AG08396 (cell line): ENCODE measurements at places on chromosomes 7 and 10.

GRCh38 chr7:116431787-116432526 lies 67.6 kb upstream of the CAV2 start:
- no peak for DNase-seq

- DNase-seq: no peak
These were observed 179.5 kb downstream of the ZWINT start for GRCh38 chr10:56181607-56182006.

GRCh38 chr7:106926892-106927291 lies 61.8 kb downstream of the PIK3CG start:
- DNase-seq: no peak

- no peak for DNase-seq
These were observed 14.6 kb upstream of the PWWP2B start for GRCh38 chr10:132382231-132382922.

DNA sequence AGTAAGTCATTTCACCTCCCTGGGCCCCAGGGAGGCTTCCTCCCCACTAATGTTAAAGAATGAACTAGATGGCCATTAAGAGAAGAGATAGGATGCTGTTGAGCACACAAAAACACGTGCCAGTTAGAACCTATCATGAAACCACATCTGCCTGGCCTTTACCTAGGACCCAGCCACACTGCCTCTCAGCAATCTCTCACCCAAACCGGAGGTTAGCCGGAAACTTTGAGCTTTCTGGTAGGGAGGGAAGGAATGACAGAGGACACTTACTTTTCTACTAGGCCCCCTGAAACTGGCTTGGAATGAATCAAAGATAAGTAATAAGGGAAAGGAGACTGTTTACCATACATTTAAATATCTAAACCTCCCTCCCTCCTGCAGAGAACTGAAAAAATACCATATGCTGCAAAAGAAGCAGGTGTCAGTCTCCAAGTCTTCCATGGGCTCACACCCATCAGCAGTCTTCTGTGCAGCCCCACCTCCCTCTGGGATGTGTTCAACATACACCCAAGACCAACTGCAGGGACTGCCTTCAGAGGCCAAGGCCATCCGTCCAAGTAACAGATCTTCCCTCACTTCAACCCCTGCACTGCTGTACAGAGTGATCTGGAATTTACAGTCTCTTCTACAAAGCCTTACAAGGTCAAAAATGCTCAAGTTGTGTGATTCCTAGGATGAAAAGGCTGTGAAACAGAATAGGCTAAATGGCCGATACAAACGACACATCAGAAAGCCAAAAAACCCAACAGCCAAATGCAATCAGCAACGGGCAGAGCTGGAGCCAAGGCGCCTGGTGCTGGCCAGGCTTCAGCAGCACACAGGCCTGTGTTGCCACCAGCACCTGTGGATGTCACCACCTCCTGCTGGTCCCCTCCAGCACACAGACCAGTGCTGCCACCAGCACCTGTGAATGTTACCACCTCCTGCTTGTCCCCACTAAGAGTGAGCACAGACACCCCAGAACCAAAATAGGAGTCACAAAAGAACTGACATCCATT lies 42.4 kb downstream of the SORBS1 start:
- DNase-seq: no peak

DNA sequence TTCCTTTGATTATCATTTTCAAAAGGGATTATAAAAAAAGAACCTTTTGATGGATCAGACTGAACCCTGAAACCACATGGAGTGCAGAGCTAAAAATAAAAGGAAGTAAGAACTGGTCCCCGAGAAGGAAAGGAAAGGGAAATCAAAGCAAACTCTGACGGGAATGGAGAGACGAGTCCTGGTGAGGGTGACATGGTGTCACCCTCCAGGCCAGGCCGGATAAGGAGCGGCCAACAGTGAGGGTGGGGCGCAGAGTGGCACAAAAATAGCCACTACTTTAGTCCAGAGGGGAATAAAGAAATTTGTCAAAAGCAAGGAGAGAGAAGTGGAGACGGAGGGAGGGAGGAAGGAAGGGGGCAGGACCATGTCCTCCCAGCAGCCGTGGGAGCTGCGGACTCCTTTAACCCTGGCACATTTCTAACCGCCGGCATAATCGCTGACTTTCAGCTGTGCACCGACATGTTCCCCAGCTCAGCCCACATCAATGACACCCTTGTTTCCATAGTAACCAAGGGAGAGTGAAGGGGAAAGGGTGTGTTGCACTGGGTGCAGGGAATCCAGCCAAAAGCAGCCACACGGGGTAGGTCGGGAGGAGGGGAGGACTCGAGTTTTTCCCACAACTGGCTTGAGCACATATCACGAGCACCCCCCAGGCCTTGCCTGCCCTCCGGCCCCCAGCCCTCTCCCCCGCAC lies 29.7 kb downstream of the TRIM8 start:
- DNase-seq: peak; percentile 77

DNA sequence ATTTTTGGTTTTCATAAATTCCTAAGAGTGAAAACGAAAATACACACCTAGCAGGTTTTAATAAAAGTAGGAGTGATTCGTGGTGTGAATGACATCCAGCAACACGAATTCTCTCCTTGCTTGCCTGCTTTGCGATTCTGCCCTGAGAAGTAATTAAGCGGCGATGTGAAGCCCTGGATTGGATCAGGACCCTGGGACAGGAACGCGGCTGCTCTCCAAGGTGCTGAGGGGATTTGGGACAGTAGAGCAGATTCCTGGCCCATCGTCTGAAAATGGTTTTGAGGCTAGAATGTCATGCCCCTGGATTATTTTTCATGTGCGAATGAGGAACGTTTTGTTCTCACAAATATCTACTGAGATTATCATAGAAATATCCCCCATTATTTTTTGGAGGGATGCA lies 7.8 kb downstream of the NPS start:
- DNase-seq: peak; percentile 16

GRCh38 chr10:71225291-71226058 lies 13.1 kb downstream of the UNC5B start:
- DNase-seq: no peak

DNA sequence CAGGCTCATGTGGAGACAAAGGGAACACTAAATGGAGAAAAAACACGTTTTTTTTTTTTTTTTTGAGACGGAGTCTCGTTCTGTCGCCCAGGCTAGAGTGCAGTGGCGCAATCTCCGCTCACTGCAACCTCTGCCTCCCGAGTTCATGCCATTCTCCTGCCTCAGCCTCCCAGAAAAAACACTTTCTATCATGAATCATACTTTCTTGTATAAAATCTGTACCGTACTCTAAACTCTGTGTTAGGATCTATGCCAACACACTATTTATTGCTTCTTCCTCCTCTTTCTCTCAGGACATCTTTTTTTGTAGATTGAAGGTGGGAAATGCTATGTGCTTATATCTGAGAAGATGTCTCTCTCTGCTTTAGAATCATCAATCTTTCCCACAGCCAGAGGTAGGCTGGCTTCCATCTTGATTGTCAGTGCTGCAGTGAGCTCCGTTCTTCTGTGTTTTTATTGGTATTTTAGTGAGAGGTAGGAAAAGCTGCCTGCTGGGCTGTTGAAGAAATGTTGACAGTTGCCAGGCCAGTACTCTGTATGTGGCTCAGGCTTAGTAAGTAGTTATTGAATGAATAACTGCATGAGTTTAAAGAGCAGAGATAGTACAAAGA lies 101.1 kb downstream of the GPR85 start:
- peak; percentile 11 for DNase-seq

DNA sequence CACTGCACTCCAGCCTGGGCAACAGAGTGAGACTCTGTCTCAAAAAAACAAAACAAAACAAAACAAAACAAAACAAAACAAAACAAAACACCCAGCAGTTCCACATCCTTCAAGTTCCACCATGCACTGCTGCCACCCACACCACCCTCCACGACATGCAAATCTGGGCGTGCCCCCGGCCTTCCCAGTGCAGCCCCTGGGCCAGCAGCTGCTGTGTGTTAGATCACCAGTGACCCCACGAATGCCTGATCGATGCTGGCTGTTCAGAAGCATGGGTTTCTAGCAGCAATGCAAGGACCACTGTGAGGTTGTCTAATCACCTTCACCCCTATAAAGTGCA lies 36.3 kb downstream of the ELFN1 start:
- no peak for DNase-seq

- DNase-seq: no peak
These were observed 5.0 kb downstream of the NPC1L1 start for GRCh38 chr7:44536090-44536489.

DNA sequence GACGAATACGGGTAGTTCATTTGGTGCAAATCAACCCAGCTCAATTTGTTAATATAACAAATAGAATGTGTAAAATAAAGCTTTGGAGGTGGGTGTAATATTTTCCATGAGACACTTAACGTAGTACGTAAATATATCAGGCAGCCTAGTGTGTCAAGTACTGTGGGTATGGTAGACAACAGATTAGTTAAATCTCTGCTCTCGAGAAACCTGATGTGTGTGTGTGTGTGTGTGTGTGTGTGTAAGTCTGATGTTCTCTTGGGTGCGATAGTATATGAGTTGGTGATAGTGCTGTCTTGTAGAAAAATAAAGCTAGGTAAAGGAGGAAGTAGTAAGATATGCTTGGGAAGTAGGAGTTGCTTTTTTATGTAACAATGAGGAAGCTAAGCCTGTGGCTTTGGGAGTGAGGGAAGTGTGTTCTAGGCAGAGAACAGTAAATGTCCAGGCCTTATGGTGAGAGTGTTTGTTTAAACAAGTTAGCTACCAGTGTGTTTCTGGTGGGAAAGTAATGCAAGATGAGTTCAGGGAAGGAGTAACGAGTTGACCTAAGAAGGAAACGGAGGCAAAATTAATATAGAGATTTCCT lies 26.1 kb downstream of the WAC start:
- DNase-seq: no peak

- DNase-seq: peak; percentile 28
These were observed 36.0 kb upstream of the KCNIP2 start for GRCh38 chr10:101879456-101880231.

DNA sequence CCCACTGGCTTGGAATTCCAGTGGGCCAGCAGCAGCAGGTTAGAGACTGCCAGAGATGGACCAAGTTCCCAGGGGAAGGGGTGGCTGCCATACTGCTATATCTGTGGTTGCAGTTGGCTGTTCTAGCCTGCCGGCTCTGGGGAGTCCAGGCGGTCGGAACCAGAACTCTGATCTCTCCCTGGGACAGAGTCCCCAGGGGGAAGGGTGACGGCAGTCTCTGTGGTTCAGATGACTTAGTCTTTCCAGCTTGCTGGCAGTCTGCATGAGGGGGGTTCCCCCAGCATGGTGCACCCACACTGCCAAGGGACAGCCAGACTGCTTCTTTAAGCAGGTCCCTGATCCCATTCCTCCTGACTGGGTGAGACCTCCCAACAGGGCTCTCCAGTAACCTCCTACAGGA lies 82.5 kb downstream of the C10orf90 start:
- no peak for DNase-seq

- DNase-seq: no peak
These were observed 20.2 kb downstream of the TAS2R16 start for GRCh38 chr7:122975341-122975740.

GRCh38 chr10:16919121-16919982 lies 102.1 kb upstream of the RSU1 start:
- no peak for DNase-seq

DNA sequence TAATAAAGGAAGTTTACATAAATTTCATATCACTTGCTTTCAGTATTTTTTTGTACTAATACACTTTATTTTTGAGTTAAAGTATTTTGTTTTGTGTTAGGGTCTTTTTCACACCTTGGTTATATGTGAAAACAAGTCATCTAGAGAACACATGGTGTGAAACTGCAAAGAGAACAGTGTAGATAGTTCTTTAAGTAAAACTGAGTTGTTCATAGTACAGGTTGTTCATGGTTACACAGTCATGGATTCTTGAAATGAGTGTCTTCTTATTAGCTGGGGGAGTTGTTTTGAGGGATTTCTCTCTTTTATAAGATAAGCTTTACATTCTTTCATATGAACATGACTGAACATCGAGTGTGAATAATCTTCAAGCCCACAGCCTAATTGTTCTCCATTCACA lies 244.2 kb downstream of the THSD7A start:
- DNase-seq: no peak

DNA sequence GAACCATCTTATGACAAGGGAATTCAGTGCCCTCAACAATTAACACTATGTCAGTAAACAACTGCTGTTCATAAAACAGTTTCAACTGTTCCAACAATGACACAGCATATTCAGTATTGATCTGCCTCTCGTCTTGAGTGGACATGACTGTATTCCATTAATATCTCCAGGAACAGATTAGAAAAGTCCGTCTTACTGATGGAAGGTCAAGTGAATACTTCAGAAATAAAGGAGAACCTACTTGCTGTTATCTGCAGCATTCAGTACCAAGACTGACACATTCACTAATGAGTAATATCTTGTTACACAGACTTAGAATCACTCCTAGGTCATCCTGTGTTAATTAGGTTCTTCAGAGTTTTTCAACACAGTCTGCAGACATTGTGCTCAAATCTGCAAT lies 12.1 kb downstream of the KBTBD2 start:
- no peak for DNase-seq

DNA sequence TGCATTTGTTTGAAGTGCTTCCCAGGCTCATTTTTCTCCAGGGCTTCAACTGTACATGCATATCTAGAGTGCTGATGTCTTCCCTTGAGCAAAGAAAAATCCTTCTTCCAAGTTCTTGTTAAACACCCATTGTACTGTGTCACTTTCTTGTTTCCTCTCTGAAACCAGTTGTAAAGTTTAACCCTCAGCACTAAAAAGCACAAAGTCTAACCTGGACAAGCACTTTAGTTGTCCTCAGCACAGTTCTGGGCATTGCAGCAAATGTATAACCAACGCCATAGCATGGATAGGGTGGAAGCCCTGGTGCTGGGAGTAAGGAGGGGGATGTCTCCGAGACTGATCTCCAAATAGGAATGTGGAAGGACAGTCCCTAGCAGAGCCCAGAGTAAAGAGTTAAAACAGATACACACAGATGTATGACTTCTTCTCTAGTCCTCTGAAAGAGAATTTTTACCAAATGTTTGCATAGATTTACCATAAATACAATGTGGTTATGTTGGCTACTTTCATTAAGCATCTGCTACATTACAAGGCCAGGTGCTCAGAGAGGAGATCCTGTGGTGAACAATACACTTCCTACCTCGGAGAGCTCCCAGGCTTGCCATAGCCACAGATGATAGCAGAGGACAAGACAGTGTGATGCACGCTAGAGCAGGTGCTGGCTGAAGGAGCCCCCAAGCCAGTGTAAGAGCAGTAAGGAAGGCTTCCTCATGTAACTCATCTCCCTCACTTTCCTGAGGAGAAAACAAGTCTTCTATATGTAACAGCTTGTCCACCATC lies 57.0 kb downstream of the DNAJC12 start:
- DNase-seq: no peak
